ENCODE measurements at places on chromosomes 7 and 10.

DNA sequence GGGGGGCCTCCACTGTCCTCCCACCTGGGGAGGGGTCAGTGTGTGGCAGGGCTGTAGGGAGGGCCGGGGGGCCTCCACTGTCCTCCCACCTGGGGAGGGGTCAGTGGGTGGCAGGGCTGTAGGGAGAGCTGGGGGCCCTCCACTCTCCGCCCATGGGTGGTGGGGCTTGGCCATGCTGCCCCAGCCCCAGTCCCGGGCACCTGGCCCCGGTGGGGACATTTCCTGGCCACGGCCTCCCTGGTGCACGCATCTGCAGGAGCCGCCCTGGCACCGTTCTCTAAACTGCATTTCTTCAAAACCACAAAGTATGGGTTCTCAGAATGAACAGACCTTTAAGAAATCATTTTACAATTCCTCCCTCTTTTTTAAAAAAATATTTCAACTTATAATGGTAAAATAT lies 89.3 kb upstream of the PDGFA start:
- no peak for DNase-seq

GRCh38 chr7:105020926-105021325 lies 6.9 kb downstream of the KMT2E start:
- DNase-seq: no peak

GRCh38 chr7:107167483-107168232 lies 1.1 kb upstream of the HBP1 start:
- DNase-seq: no peak

- no peak for DNase-seq
Observed at GRCh38 chr7:107659666-107660065, 962 bp upstream of the SLC26A4 start.

- DNase-seq: no peak
Observed at GRCh38 chr10:73577788-73578187, 13.4 kb downstream of the USP54 start.

DNA sequence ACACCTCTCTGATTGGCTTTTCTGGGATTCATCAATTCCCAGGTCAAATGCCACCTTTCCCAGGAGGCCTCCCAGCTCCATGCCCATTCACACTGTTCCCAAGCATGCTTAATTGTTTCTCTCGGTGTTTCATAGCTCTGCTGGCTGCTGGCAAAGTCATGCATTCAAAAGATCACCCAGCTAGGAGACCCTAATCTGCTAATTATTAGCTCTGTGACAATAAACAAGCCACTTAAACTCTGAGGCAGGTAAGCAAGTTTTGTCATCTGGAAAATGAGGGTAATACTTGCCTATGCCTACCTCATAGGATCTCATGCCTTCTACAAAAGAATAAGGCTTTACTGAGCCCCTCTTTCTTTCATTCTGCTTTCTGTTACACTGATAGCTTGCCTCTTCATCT lies 828 bp upstream of the KEL start:
- no peak for DNase-seq

DNA sequence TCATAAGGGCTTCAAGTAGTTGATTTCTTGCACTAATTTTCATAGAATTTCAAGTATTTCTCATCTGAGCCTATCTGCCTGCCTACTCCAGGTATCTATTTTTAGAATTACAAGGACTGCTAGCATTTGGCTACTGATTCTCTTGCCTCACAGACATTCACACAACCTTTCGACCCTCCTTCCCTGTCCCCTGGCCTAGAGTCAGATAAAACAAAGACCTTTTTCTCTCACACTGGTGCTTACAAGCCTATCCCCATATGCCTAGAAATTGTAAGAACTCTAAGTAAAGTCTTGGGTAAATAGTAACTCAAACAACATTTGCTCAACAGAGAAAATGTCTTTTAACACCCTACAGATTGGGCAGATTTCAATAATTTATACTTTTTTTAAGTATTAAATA lies 6.3 kb downstream of the GPAM start:
- no peak for DNase-seq

Data from substantia nigra (tissue), 51 donors.